Thyroid gland (tissue), 4 donors: ENCODE measurements at places on chromosomes 13 and 19. TPM values are rescaled to one million over a fixed set of nuclear protein-coding genes. Genes with fewer than 3 reads are reported as not detected.

DNA sequence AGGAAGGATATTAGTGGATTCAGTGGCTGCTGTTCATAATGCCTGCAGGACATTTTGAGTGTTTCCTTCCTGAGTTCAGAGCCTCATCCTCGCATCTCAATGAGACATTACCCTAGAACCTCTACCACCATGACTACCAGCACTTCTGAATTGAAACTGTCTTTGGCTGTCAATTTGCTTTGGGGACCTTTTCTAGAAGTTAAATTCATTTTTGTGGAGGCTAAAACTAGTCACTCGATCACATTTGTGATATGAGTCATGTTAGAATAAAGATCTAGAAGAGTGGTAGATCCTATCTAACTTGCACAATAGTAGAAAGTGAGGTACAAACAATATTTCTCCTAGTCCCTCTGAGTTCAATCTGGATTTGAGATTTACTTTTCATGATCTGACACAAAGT, 124.9 kb downstream of the KCNRG start:
- no peaks in the 10 kb centered on the region for H3K4me1 ChIP-seq
- no peak for DNase-seq
- H3K36me3 ChIP-seq: no peaks in the 10 kb centered on the region
- no peak overlapping the region for H3K4me3 ChIP-seq
- no peaks in the 10 kb centered on the region for H3K27me3 ChIP-seq

- peak; percentile 74 for DNase-seq
- peaks cover 23% of the 10 kb centered on the region for H3K4me1 ChIP-seq
These were observed 5.8 kb downstream of the FTL start for GRCh38 chr19:48970923-48971395.

GRCh38 chr19:42068756-42069571, 1.0 kb downstream of the GRIK5 start:
- H3K36me3 ChIP-seq: no peaks in the 10 kb centered on the region
- no peaks in the 10 kb centered on the region for H3K27me3 ChIP-seq
- H3K4me1 ChIP-seq: peaks cover 13% of the 10 kb centered on the region
- peak overlapping the region; percentile 46 for H3K27ac ChIP-seq

DNA sequence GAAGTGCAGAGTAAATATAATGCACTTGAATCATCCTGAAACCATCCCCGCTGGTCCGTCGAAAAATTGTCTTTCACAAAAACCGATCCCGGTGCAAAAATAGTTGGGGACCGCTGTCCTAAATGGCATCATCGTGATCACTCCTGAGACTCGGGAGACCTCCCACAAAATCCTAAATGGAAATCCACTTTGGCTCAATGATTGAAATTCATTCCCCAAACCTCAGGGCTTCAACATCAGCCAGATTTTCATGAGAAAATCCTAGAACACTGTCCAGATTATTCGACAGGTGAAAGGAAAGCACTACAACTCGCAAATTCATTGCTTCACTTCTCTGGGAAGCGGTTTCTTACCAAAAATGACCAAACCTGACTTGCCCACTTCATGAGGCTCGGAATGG, 335.3 kb upstream of the ZNF507 start:
- no peak overlapping the region for H3K4me3 ChIP-seq
- no peak for DNase-seq
- no peaks in the 10 kb centered on the region for H3K36me3 ChIP-seq
- H3K4me1 ChIP-seq: no peaks in the 10 kb centered on the region
- H3K27me3 ChIP-seq: no peaks in the 10 kb centered on the region
- no peak overlapping the region for H3K27ac ChIP-seq

DNA sequence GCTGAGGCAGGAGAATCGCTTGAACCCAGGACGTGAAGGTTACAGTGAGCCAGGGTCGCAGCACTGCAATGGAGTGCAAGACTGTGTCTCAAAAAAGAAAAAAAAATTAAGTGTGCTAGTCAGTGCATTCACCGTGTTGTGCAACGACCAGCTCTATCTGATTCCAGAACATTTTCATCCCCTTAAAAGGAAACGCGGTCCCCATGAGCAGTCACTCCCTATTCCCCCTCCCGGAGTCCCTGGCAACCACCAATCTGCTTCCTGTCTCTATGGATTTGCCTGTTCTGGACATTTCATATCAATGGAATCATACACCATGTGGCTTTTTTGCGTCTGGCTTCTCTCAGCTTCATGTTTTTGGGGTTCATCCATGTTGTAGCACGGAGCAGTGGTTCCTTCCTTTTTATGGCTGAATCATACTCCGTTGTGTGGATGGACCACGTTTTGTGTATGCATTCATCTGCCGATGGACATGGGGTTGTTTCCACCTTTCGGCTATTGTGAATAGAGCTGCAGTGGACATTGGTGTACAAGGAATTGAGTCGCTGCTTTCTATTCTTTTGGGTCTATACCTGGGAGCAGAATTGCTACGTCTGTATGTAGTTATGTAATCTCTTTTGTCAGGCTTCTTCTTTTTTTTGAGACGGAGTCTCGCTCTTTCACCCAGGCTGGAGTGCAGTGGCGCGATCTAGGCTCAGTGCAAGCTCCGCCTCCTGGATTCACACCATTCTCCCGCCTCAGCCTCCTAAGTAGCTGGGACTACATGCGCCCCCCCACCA, 19.8 kb downstream of the MYO9B start:
- no peaks in the 10 kb centered on the region for H3K27me3 ChIP-seq
- no peak overlapping the region for H3K27ac ChIP-seq
- DNase-seq: peak; percentile 26
- no peak overlapping the region for H3K4me3 ChIP-seq
- no peaks in the 10 kb centered on the region for H3K36me3 ChIP-seq
- peaks cover 4% of the 10 kb centered on the region for H3K4me1 ChIP-seq

DNA sequence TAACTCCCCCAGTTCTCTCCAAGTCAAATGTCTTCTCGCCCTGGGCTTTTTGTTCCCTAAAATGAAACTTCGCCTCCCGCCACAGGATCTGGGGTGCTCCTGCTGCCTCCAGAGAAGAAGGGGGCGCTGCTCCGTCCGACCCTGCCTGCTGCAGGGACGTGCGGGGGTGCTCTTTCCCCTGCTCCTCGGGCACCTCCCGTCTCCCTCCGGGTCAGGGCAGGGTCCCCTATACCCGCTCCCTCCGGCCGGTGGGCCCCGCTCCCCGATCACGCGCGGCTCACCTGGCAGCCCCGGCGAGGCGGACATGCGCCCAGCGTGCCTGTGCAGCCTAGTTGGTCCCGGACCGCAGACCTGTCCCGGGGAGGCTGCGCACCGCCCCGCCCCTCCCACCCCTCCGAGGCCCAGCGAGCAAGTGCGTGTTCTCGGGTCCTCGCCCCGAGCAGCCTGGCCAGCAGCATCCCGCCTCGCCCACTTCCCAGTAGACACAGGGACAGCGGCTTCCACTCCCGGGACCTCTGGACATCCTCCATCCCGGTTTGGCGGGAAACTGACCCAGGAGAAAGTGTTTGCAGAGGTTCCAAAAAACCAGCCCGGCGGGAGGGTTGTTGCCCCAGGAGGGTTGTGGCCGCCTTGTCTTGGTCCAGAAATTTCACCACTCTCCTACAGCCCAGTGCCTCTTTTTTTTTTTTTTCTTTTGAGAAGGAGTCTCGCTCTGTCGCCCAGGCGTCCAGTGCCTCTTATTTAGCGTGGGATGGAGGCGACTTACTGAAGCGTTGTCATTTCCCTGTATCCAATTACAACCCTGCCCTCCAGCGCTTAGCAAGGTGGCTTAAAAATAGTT, at the start of gene OXGR1:
Gene OXGR1, minus strand, starts transcription at position 460 of the 841 bp plus-strand sequence. CDS start 6,717 bp downstream, outside the sequence.
- H3K4me1 ChIP-seq: peaks cover 13% of the 10 kb centered on the region
- H3K4me3 ChIP-seq: peak within 1 kb of the TSS; percentile 28
- no peaks in the 10 kb centered on the region for H3K36me3 ChIP-seq
- H3K27ac ChIP-seq: no peak within 1 kb of the TSS

DNA sequence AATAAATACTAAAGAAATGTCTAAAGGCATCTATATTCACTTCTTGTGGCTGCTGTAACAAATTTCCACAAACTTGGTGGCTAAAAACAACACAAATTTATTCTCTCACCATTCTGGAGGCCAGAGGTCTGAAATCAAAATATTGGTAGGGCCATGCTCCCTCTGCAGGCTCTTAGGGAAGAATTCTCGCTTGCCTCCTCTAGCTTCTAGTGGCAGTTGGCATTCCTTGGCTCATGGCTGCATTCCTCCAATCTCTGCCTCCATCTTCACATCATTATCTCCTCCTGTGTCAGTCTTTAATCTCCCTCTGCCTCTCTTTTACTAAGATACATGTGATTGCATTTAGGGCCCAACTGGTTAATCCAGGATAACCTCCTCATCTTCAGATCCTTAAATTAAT, 54.1 kb upstream of the RFXAP start:
- no peak overlapping the region for H3K27ac ChIP-seq
- H3K36me3 ChIP-seq: no peaks in the 10 kb centered on the region
- H3K4me3 ChIP-seq: no peak overlapping the region
- no peaks in the 10 kb centered on the region for H3K27me3 ChIP-seq
- H3K4me1 ChIP-seq: no peaks in the 10 kb centered on the region

- no peaks in the 10 kb centered on the region for H3K4me1 ChIP-seq
- no peak overlapping the region for H3K4me3 ChIP-seq
- H3K27me3 ChIP-seq: no peaks in the 10 kb centered on the region
- no peak overlapping the region for H3K27ac ChIP-seq
- no peak for DNase-seq
These were observed 8.9 kb upstream of the ZNF507 start for GRCh38 chr19:32336259-32337083.

DNA sequence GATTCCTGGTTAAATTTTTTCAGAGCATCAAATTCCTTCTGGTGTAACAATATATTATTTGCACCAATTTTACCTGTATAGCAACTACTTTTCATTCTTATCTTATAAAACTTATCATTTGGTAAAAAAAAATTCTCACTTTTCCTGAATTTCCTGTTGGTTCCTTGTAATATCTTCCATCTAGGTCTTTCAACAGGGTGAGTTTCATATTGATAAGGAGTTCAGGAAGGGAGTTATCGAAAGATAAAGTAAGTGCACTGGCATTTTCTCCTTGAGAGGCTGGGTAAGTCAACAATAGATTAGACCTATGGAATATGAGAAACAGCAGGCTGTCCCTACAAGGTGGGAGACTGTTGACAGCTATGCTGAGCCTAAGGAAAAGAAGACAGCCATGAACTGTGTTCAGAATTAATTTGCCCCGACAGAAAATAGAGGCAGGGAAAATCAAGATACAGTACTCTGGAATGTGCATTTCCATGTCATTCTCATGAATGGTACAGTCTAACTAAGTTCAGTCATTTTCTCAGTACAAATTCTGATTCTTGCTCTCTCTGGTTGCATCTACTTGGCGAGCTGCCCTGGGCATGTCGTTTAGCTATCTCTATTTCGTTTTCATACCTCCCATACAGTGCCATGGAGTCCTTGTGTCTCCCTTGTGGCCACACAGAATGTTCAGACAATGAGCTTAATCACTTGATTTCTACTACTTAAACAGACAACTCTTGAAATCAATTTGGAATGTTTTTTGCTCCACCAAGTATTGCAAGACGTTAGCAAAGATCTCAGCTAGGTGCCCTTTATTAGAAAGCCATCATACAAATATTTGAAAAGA, 9.9 kb downstream of the IGFL1 start:
- DNase-seq: no peak
- H3K4me1 ChIP-seq: no peaks in the 10 kb centered on the region
- H3K27me3 ChIP-seq: peaks cover 3% of the 10 kb centered on the region
- H3K4me3 ChIP-seq: no peak overlapping the region

GRCh38 chr13:25602176-25602575, 230.4 kb downstream of the ATP8A2 start:
- H3K27me3 ChIP-seq: no peaks in the 10 kb centered on the region
- no peak for DNase-seq
- H3K36me3 ChIP-seq: no peaks in the 10 kb centered on the region
- H3K4me3 ChIP-seq: no peak overlapping the region
- H3K27ac ChIP-seq: no peak overlapping the region
- no peaks in the 10 kb centered on the region for H3K4me1 ChIP-seq

DNA sequence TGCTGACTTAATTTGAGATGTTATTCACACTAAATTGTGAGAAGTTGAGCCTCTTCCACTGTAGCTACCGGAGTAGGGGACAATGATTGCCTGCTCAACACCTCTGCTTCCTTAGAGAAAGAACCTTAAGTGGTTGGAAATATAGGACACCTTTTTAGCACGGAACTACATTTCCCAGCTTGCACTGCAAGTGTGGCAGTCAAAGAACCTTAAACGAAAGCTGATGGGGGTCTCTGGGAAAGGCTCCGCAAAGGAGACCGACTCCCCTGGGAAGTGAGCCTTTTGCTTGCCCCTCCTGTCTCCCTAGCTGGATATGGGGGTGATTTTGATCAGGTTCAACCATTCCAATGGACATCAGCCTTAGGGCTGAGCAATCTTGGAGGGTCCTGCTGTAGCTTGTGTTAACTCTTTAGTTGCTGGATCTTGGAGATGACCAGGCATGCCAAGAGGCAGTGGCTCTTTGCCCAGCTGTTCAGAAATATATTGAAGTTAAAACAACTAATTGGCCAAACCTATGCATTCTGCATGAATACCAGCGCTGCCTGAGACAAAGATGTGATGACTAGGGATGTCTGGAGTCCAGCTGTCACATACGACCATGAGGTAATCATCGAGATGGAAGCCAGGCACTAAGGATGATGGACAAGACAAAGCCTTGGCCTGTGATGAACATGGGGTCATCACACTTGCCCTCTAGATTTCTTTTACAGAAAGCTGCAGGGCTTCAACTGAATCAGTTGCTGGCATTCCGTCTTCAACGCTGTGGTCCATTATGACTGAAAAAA, 286.5 kb downstream of the FOXO1 start:
- no peak overlapping the region for H3K4me3 ChIP-seq
- H3K4me1 ChIP-seq: no peaks in the 10 kb centered on the region
- no peak overlapping the region for H3K27ac ChIP-seq
- DNase-seq: no peak

DNA sequence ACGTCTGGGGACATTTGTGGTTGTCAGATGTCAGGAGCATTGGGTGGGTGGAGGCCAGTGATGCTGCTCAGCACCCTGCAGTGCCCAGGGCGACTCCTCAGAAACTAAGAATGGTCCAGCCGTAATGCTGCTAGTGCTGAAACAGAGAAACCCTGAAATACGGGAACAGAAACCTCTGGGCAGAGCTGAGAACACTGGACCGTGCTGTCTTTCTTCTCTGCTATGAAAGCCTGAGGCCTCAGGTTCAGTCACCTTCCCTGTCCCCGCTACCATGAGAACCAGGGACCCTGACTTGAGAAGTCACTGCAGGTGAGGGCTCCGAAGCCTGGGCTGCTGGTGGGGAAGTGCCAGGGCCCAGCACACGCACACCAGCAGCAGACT, 13.4 kb downstream of the CAPS start:
- H3K27me3 ChIP-seq: no peaks in the 10 kb centered on the region
- peaks cover 15% of the 10 kb centered on the region for H3K4me1 ChIP-seq
- no peak overlapping the region for H3K4me3 ChIP-seq
- H3K27ac ChIP-seq: peak overlapping the region; percentile 65
- H3K36me3 ChIP-seq: peaks cover 81% of the 10 kb centered on the region

GRCh38 chr13:23870356-23871140, 18.7 kb downstream of the MIPEP start:
- H3K36me3 ChIP-seq: no peaks in the 10 kb centered on the region
- no peak overlapping the region for H3K27ac ChIP-seq
- DNase-seq: no peak
- no peak overlapping the region for H3K4me3 ChIP-seq

- H3K27ac ChIP-seq: no peak overlapping the region
- no peaks in the 10 kb centered on the region for H3K4me1 ChIP-seq
- no peak for DNase-seq
- H3K27me3 ChIP-seq: no peaks in the 10 kb centered on the region
- H3K4me3 ChIP-seq: no peak overlapping the region
These were observed 2.8 kb upstream of the ARL11 start for GRCh38 chr13:49625392-49626079.

ADGRE3 gene
- not detected for total RNA-seq

ALDH16A1 gene
- total RNA-seq: 32.5 TPM

ATP1A3 gene
- not detected for total RNA-seq

SIGLEC12 gene
- total RNA-seq: 0.11 TPM

PRR19 gene
- total RNA-seq: 0.45 TPM

CEACAM5 gene
- not detected for total RNA-seq

RGL3 gene
- 63.4 TPM for total RNA-seq
